ENCODE measurements at places on chromosomes 16 and 17. TPM values are rescaled to one million over a fixed set of nuclear protein-coding genes. Genes with fewer than 3 reads are reported as not detected.

The PRSS8 gene
- not detected for total RNA-seq

The ATP1B2 gene
- total RNA-seq: 74.5 TPM

The SLC2A4 gene
- total RNA-seq: 2.3 TPM

The OR1F1 gene
- total RNA-seq: not detected

The CACNG5 gene
- total RNA-seq: not detected

The CENPT gene
- 44.9 TPM for total RNA-seq

The NETO2 gene
- total RNA-seq: 0.53 TPM

The HSD11B2 gene
- 15.7 TPM for total RNA-seq

The ATP2A1 gene
- total RNA-seq: 2.5 TPM

The GNAO1 gene
- 2.7 TPM for total RNA-seq

The TM4SF5 gene
- total RNA-seq: 0.31 TPM

The SLC5A10 gene
- total RNA-seq: not detected

The KRT25 gene
- not detected for total RNA-seq

The HS3ST4 gene
- 0.34 TPM for total RNA-seq

The LCAT gene
- 30.4 TPM for total RNA-seq

The ACSM2B gene
- not detected for total RNA-seq

The NXPH3 gene
- total RNA-seq: 26.0 TPM

The CX3CL1 gene
- 12.2 TPM for total RNA-seq

The SLC38A8 gene
- not detected for total RNA-seq

The ZFP3 gene
- 6.7 TPM for total RNA-seq

The ARL2BP gene
- 69.4 TPM for total RNA-seq

The SLC6A4 gene
- total RNA-seq: not detected
